Neuronal stem cell (in vitro differentiated cells): ENCODE measurements at places on chromosomes 12 and 14.

DNA sequence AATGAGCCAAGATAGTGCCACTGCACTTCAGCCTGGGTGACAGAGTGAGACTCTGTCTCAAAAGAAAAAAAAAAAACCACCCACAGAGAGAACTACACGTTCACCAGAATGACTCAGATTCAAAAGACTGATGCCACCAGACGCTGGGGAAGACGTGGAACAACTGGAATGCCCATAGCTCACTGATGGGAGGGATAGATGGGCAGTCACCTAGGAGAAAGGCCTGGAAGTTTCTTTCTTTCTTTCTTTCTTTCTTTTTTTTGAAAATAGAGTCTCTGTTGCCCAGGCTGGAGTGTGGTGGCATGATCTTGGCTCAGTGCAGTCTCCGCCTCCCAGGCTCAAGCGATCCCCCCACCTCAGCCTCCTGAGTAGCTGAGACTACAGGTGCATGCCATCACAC, 10.0 kb upstream of the KLC1 start:
- DNase-seq, result no peak

DNA sequence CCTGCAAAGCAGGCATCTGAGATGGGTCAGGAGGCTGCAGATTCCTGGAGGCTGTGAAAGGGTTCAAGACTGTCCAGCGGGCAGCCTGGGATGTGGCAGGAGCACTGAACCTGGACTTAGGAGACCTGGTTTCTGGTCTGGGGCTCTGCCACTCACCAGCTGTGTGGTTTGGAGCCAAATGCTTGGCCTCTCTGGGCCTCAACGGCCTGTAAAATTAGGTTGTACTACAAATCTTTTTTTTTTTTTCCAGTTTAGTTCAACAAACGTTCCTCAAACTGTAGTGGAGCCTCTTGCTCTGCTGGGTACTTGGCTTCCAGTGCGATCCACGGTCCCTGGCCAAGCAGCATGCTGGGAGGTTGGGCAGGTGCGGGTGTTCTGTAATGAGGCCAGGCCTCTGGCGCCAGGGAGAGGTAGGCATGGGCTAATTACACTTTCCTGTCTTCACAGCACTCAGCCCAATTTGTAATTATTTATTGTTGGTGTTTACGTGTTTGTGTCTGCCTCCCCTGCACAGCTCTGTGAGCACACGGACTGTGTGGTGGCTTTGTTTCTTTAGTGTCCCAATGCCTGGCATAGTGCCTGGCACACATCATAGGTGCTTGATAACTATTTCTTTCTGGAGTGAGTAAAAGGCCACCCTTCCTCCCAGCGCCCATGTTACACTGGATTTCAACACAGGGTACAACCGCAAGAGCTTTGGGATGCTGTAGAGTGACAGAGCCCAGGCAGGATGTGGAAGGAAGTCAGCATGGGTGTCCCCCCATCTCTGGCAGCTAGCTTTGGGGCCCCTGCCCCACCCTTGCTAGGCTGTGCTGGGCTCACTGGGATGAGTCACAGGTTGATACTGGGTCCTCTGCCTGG, 5.8 kb upstream of the KRT80 start:
- no peak for DNase-seq

- no peak for DNase-seq
Measured at GRCh38 chr12:49030119-49030518, 11.5 kb upstream of the PRKAG1 start.

- no peak for DNase-seq
Measured at GRCh38 chr12:69553628-69554248, 31.5 kb upstream of the CCT2 start.

DNA sequence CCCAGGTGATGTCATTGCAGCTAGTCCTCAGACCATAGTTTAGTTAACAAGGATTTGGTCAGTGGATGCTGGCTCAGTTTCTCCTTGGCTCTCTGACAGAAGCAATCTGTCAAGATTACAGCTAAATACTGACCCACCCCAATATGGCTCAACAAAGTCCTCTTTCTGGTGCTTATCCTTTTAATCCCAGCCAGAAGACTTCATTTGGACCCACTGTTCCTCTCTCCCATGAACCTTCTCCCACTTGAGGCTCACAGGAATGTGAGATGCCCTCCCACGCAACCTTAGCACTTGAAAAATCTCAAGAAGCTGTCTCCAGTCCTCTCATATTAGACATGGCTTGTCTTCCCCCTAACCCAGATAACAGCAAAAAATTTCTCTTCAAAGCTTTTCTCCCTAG, 47.7 kb downstream of the C12orf50 start:
- no peak for DNase-seq

DNA sequence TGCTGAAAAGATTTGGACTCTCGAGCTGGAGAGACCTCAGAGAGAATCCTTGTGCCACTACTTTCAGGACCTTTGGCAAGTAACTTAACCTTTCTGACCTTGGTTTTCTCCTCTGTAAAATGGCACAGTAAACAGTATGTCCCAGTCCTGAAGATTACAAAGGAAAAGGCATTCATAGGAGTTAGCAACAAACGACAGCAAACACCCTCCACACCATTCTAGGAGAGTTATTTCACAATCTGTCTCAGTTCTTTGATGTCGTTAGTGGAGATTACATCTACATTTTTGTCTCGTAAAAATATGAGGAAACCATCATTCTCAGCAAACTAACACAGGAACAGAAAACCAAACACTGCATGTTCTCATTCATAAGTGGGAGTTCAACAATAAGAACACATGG, 205.7 kb downstream of the ITPR2 start:
- DNase-seq, result no peak

- no peak for DNase-seq
Measured at GRCh38 chr14:84493779-84494178, 1036.2 kb upstream of the FLRT2 start.

DNA sequence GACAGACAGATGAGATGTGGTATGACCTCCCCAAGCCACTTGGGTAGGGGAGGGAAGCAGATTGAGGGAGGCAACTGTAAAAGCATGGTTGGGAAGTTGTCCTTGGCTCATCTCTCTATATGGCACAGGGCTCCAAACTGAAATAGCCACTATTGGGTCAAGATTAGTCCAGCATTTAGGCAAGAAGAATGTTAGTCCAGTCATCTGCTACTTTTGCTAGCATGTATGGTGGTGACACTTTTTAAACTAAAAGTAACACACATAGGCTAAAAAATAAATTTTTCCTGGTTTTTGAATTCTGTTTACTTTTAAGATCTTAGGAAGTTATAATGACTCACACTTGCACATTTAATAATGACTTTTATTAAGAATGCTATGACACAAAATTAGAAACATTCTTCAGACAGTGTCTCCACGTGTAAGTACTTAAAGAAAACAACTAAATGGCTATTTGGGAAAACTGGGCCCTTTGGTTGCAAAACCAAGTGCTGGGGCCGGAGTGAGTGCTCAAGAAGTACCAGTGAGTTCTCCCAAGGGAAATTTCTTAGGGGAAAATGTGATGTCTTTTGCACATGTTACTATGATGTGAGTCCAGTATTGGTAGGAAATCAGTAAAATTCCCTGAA, 179.1 kb upstream of the HIF1A start:
- DNase-seq, result no peak

DNA sequence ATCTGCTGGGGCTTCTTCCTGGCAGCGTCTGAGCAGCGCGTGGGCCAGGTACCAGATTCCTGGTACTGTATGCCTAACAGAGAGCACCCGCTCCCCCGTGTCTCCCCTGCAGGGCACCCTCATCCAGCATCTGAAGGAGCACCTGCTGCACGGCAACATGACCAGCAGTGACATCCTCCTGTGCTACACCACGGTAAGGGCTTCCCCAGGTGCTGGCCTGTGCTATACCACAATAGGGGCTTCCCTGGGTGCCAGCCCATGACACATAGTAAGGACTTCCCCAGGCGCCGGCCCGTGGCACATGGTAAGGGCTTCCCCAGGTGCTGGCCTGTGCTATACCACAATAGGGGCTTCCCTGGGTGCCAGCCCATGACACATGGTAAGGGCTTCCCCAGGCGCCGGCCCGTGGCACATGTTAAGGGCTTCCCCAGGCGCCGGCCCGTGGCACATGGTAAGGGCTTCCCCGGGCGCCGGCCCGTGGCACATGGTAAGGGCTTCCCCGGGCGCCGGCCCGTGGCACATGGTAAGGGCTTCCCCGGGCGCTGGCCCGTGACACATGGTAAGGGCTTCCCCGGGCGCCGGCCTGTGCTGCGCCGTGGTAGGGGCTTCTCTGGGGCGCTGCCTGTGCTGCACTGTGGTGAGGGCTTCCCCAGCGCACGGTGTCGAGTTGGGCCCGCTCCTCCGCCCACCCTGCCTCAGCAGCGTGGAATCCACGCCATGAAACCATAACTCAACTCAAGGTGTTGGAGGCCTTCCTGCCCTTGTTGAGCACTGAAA, 49.3 kb downstream of the AACS start:
- DNase-seq, result no peak
